ENCODE measurements at places on chromosomes 13 and 19.

- DNase-seq, result no peak
Measured at GRCh38 chr13:105070452-105070851, 1465.0 kb downstream of the EFNB2 start.

GRCh38 chr19:49589502-49589905, 1.5 kb upstream of the PRR12 start:
- no peak for DNase-seq

- no peak for DNase-seq
Measured at GRCh38 chr13:25347151-25347550, 24.6 kb upstream of the ATP8A2 start.

DNA sequence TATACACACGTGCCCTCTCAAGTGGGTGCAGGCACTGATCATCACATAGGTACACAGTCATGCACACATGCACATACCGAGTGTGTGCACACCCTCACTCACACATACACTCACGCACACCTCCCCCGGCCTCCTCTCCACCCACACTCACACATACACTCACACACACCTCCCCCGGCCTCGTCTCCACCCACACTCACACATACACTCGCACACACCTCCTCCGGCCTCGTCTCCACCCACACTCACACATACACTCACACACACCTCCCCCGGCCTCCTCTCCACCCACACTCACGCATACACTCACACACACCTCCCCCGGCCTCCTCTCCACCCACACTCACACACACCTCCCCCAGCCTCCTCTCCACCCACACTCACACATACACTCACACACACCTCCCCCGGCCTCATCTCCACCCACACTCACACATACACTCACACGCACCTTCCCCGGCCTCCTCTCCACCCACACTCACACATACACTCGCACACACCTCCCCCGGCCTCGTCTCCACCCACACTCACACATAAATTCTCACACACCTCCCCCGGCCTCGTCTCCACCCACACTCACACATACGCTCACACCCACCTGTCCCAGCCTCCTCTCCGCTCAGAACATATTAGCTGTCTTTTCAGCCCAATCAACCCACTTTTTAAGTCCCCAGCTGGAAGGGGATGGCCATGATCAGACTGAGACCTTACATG, 105.2 kb upstream of the VSTM2B start:
- no peak for DNase-seq

DNA sequence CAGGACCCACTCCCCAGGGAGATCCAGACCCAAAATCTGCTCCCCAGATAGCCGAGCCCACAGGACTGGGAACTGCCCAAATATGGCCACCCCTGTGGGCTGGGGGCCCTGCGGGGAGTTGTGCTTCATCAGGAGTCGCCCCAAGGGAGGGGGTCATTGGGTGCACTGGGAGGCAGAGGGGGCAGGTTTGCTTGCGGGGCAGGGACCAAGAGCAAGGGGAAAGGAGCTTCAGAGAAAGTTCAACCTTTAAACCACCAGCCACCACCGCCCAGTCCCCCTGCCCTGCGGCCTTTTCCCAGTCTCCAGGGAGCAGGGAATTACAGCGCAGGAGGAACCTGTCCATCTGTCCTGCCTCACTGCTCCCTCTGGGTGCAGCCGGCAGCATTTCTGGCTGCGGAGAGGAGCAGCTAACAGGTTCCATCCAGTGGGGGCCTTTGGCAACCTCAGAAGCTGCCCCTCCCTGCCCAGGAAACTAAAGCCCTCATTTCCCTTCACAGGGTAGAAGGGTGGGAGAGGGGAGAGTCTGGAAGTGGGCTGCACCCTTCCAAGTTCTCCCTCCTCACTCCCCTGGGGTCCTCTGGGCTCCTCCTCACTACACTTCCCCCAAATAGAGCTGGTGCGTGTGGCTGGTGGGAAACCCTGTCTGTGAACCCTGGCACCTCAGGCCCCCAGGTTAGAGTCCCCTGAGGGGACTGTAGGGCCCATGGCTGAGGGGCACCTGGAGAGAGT, 13.8 kb upstream of the ASF1B start:
- DNase-seq, result no peak

GRCh38 chr19:18731562-18732008, 48.1 kb downstream of the CRTC1 start:
- no peak for DNase-seq

GRCh38 chr19:19410553-19411550, 5.4 kb downstream of the GATAD2A start:
- DNase-seq, result no peak

DNA sequence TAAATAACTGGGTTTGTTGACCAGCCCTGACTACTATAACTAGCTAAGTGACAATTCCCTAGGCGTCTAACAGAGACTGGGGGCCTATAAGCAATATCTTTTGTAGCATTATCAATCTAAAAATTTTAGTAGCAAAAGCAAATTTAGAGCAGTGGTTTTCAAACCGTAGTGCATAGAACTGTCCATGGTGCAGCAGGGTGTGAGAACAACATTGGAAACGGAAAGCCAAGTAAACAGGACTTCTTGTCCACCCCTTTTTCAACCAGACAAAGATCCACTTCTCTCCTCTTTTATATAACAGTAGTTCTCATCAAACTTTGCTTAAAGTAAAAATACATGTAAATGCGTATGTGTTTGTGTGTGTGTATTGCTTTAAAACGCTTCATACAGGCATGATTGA, 1099.1 kb upstream of the ATXN8OS start:
- DNase-seq, result no peak

- DNase-seq, result peak; percentile 1
Measured at GRCh38 chr19:36573895-36574720, 1.0 kb upstream of the ZNF529 start.

DNA sequence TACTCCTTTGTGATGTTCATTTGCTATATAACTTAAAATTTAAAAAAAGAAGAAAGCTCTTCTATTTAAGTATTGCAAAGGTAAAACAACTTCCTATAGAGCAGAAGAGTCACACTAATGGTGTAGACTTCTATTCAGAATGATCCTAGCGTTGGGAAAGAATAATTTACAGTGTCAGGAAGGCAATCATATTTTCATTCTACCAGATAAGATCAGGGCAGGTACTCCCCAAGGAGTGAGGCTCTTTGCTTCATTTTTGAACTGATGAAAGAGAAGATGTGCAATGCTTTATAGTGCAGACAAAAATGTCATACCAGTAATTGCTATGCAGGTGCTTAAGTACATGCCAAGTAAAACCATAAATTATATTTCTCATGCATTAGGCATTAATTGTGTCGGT, 1193.0 kb downstream of the PCDH9 start:
- DNase-seq, result no peak

- DNase-seq, result no peak
Measured at GRCh38 chr19:55958356-55958755, 10.7 kb downstream of the NLRP8 start.

GRCh38 chr19:33157906-33158305, 26.0 kb downstream of the WDR88 start:
- no peak for DNase-seq

DNA sequence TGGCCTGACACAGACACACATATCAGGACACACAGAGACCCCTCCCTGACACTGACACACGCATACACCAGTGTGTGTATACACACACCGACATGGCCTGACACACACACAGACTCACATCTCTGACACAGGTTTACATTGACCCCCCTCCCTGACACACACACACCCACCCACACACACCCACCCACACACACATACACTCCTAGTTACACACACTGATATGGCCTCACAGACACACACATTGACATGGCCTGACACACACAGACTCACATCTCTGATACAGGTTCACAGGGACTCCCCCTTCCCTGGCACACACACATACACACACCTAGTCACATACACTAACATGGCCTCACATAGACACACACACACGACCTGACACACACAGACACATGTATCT, 4.4 kb upstream of the NFIX start:
- no peak for DNase-seq

DNA sequence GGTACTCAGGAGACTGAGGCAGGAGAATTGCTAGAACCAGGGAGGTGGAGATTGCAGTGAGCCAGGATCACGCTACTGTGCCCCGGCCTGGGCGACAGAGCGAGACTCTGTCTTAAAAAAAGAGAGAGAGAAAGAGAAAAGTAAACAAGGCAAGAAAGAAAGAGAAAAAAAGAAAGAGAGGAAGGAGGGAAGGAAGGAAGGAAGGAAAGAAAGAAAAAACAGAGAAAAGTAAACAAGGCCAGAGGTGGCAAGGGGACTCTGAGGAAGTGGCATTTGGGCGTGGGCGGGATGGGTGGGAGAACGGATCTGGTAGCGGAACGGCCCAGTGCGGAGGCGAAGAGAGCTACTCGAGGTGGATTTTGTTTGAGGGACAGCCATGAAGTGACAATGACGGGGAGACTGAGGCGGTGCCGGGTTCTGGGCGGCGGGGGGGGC, 7.5 kb upstream of the ARRDC2 start:
- no peak for DNase-seq

- DNase-seq, result no peak
Measured at GRCh38 chr19:11378319-11379189, 4.1 kb downstream of the SWSAP1 start.

DNA sequence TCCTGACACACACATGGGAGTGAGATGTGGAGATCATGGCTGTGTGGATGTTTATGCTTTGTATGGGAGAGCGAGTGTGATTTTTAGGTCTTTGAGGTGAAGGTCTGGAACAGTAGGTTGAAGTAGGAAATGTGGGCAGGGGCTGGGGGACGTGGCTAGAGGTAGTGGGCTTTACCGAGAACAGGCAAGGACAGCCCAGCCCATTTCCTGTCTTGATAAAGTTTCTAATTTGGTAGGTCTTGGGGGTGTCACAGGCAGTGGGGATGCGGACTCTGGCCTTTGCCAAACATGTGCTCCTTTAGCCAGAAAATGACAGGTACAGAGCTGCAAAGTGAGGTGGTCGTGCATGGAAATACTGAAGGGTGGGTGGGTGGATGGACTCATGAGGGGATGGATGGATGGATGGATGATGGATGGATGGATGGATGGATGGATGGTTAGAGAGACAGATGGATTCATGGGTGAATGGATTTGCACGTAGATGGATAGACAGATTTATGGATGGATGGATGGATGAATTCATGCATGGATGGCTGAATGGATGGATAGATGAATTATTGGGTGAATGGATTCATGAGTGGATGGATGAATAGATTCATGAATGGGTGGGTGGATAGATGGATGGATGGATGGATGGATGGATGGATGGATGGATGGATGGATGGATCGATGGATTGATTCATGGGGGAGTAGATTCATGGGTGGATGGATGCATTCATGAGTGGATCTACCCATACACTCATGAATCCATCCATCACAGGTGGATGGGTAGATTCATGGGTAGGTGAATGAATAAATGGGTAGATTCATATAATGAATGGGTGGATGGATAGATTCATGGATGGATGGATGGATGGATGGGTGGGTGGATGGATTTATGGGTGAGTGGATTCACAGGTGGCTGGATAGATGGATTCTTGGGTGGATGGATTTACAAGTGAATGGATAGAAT, 69.3 kb upstream of the USE1 start:
- no peak for DNase-seq

GRCh38 chr19:50718255-50719118, 1.1 kb downstream of the SHANK1 start:
- no peak for DNase-seq

GRCh38 chr19:31139871-31140505, 209.2 kb downstream of the TSHZ3 start:
- DNase-seq, result no peak

DNA sequence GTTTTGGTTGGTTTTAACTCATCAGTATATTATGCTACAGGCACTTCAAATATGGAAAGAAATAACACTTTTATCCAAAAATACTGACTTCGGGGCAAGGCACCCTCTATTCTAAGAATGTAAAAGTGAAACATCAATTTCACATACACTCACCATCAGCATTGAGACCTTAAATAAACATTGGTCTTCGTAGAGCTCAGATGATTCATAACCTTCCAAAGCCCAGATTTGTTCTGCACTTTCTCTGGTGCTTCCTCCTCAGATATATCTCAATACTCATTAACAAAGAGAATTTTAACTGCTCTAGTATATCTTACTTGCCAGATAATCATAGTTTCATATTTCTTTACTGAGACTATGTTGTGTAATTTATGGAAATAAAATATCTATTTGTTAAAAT, 794.3 kb downstream of the LIG4 start:
- DNase-seq, result no peak

DNA sequence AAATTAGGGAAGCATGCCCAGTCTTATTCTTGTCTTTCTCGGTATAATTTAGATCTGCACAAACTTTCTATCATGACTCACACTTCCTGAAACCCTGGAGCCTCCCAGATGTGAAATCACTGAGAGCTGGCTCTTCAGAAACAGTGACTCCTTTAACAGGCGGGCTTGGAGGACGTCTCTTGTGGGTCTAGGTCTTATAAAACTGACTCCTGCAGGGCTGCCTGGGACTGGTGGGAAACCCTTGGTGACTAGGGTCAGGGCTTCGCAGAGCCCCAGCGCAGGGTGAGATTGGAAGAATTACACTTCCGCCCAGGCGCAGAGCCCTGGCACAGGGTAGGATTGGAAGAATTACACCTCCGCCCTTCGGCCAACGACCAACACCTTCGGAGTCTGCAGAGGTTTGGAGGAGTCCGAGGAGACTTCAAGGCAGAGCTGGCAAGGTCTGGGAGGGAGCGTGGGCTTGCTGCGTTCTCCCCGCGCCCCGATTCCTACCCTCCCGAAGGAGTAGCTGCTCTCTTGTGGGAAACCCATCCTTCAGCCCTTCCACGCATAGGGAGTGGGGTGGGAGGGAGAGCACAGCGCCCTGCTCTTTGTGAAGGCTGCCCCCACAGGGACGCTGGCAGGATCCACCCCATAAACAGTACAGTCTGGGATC, 43.4 kb upstream of the MAP3K10 start:
- DNase-seq, result no peak

GRCh38 chr19:49141352-49141751, 13.8 kb downstream of the HRC start:
- DNase-seq, result no peak

DNA sequence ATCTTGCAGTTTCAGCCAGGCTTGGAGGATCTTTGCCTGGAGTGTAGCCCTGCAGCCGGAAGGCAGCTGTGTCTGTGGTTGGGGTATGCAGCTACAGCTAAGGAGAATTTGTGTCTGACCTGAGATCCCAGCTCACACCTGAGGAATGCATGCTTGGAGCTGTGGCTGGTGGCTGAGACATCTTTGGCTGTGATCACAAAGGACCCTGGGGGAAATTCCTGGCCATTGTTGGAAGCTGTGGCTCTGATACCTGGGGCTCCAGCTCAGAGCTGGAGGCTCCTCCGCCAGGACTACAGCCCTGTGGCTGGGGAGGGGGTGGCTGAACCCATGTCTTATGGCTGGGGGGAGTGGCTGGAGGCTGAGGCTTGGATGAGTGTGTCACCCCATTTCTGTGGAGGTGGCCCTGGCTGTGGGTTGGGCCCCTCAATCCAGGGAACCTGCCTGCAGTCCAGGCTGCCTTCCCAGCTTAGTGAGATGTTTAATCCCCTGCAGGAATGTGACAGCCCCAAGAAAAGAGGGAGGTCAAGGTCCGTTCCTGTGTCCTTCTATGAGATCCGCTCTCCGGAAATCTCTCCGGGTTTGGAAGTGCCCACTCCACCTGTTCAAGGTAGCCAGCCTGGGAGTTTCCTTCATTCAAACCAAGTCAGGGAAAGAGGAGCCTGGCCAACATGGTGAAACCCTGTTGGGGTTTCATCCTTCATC, 27.6 kb downstream of the ARHGEF18 start:
- DNase-seq, result no peak

GRCh38 chr19:6802336-6803035, 30.0 kb downstream of the VAV1 start:
- DNase-seq, result peak; percentile 58

Measured in GM12864 (cell line).